ENCODE measurements at places on chromosomes 7 and 10.

GRCh38 chr10:65110009-65110408 is 1588.8 kb downstream of the REEP3 start:
- DNase-seq, result no peak

DNA sequence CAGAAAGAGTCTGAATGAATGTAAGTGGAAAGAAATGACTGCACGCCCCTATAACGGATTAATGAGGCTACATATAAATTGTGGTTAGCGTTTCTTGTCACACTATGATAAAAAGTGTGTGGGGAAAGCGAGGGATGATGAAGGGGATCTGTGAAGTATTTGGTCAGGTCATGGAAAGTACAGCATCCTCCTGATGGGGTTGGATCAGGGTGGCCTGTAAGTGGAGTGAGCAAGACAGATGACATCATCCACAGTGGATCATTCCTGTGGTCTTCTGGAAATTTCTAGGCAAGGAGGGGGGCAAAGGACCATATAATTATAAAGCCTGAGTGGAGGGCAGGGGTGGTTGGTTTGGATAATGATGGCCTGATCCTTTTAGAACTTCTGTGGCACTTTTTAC is 606.0 kb downstream of the INHBA start:
- DNase-seq, result no peak

DNA sequence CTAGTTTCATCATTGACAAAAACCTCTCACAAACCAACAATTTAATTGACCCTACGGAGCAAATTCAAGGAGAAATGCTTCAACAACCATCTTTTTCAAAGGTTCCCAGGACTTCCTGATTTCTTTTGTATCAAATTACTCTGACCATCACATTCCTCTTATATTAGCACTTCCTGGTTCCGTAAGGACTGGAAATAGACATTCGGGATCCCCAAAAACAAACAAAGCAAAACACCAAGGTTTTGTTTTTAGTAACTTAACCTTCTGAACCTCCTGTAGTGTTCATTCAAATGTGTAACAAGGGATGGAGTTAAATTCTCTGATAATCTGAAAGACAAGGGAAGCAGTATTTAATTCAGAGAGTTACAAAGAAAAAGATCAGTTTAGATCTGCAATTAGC is 387.6 kb upstream of the NRP1 start:
- DNase-seq, result no peak

DNA sequence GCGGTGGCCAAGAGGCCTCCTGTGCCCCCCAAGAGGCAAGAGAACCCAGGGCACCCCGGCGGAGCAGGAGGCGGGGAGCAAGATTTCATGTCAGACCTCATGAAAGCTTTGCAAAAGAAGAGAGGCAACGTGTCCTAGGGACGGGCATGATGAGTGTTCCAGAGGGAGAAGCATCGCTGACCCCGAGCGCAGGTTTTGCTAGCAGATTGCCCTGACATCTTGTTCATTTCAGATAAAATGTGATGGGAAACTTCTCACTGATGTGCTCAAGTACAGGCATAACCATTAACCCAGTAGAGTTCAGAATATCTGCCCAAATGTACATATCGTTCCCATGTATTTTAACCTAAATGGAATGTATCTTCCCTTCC is 129.2 kb downstream of the APBB1IP start:
- no peak for DNase-seq

- no peak for DNase-seq
Measured at GRCh38 chr10:75071756-75072155, 39.7 kb upstream of the SAMD8 start.

DNA sequence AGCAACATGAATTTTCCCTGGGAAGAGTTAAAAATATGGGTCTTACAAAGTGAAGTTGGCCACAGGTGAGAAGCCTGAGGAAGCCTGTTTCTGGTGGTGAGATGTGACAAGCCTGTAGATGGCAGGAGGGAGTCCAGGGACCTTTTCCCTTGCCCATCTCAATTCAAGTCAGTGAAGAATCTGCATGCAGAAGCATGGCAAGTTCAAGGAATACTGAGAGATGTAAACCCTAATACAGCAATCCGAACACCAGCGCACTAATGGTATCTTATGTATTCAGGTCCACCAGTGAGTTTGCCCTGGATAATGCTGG is 73.6 kb downstream of the RHOBTB1 start:
- no peak for DNase-seq

DNA sequence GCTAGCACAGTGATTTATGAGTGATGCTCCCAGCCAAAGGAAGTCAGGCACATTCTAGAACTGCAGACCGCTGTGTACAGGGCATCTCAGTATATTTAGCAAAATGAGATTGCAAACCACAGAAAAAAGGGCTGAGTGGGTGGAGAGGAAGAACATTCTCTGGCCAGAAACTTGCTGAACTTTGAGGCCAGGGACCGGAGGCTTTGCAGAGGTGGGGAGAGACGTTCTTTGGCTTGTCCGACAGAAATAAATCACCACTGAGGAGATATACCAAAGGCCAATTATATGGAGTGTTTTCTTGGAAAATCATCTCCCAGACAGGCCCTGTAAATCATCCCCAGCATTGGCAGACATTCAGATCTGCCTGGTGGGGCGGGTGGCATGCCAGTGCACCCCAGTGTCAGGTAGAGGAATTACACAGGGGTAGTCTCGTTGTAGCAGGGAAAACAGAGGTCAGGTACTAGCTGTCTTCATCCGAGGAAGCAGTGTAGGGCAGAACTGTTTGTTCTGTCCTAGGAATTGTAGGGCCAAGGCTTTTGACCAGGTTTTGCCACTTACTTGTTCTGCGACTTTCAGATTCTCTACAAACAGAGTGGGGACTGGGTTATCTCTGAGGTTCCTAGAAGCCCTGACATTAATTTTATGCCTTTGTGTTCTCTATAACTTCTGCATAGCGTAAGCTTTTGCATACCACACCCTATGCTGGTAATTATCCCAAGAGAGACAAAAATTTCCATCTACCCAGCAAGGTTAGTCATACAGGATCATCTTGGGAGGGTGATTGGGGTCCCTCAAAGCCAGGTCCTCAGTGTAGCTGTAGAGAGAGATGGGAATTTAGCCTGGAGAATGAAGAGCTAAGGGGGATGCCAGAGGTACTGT is 655.6 kb downstream of the LRMDA start:
- no peak for DNase-seq

DNA sequence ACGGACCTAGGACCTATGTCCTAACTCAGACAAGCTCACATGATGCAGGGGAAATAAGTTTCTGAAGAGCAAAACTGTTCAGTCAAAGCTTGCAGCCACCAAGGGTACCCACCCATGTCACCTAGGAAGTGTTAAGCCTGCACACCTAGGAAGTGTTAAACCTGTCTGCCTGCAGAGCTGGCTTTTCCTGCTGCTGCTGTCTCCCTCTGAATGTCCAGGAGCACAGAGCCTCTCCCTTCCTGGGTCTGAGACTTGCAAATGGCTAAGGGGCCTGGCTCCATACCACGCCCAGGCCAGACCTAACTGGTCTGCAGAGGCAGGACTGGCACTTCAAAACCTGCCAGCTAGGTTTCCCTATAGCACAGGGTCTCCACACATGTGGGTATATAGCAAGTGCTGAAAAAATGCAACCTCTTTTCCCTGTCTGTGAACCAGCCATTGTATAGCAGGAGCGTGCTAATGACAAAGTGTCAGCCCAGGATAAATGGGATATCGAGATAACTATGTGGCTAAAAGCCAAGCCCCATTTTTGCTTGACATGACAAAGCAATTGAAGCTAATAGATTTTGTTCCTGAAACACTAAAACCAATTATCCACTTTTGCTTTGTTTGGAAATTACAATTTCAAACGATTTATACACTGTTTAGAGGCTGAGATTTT is 1.5 kb downstream of the GDF2 start:
- no peak for DNase-seq

GRCh38 chr10:121084675-121085070 is 233.5 kb downstream of the WDR11 start:
- DNase-seq, result no peak

GRCh38 chr7:83970081-83970480 is 224.5 kb downstream of the SEMA3A start:
- DNase-seq, result no peak

DNA sequence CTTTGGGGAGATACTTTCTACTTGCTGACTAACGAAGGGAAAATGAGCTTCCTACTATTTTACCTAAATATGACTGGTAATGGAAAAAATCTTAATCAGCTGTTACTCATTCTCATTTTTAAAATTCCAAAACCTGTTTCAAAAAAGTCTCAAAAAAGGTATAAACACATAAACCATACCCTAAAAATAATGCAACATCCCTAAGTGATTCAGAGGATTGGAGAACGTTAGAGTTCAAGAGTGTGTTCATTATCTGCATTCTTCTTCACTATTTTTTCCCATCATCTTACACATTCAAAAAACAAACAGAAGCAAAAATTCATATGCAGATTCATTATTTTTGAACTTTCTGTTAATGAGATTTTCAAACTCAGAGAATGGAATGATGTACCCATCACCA is 150.4 kb upstream of the GNAI1 start:
- DNase-seq, result no peak

- DNase-seq, result no peak
Measured at GRCh38 chr7:103348959-103349358, 1.5 kb downstream of the PSMC2 start.

- DNase-seq, result no peak
Measured at GRCh38 chr10:61882621-61883370, 18.7 kb upstream of the ARID5B start.

GRCh38 chr10:105785721-105786120 is 1144.6 kb downstream of the SORCS3 start:
- DNase-seq, result no peak

DNA sequence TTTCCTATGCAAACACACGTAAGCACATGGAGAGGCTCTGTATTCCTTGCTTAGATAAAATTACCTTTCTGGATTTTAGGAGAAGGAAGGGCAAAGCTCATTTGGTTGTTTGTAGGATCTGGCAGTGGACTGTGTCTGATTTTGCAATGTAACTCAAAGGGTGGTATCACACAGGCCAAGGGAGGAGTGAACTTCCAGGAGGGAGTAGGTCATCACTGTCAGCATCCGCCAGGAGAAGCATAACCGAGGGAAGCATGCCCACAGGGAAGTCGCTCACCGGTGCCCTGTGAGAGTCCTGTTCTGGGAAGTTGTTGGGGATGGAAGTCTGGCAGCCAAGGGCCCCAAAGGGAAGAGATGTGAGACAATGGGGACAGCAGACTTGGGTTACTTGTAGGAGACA is 74.4 kb downstream of the CFAP58 start:
- no peak for DNase-seq

DNA sequence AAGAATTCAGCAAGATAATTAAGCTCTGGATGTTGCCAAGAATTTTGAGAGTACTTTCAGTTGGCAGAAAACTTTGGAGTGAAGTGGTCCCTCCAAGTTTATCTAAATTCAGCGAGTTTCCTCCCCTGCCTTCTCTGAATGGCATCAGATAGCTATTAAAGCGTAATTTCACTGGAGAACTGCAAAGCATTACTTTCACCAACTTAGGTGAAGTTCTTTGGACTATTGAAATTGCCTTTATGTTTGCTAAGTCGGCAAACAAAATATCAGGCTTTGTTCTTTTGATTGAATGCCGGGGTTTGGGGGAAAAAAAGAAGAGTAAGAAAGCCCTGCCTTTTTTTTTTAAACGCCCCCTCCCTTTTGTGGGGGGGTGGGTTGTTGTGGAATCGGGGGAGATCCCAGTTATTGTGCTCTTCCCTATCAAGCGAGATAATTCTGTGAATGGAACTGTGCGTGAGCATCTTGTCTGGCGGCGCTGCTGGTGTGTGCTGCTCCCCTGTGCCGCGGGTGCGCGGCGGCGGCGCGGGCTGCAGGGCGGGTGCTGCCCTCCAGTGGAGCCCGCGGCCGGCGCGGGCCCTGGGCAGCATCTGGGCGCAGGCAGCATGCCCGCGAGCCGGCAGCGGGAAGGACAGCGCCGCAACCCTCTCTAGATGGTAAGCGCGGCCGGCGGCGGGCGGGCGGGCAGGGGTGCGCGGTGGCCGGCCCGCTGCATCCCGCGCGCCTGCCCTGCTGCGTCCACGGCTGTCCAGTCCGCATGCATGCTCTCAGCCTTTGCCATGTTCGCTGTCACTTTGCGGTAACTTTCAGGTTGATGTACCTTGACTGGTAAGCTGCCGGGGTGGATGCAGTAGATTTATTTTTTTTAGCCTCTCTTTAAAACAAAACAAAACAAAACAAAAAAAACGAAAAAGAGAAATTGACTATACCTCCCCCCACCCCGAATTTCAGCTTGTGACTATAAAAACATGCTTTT is 176.5 kb downstream of the TCF7L2 start:
- DNase-seq, result peak; percentile 19

GRCh38 chr10:4693967-4694366 is 132.0 kb upstream of the AKR1E2 start:
- no peak for DNase-seq

DNA sequence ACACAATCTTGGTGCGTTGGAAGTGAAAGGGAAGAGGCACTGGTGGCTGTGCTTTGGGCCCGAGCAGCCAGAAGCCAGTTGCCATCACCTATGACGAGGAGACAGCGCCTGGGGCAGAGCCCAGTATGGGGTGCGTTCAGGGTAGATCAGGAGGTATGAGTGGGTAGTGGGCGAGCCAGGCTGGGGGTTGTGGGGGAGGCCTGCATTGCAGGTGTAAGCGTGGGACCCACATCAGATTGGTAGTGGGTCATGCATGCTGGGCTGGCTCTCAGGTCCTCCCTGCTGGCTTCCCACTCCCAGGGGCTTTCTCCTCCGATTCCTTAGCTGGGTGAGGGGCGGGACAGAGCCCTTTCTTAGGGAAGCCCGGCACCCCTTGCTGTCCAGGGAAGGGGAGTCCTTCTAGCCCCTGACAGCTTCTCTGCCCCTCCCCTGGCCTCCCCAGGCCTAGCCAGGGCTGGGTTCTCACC is 445 bp upstream of the PVRIG start:
- DNase-seq, result no peak

DNA sequence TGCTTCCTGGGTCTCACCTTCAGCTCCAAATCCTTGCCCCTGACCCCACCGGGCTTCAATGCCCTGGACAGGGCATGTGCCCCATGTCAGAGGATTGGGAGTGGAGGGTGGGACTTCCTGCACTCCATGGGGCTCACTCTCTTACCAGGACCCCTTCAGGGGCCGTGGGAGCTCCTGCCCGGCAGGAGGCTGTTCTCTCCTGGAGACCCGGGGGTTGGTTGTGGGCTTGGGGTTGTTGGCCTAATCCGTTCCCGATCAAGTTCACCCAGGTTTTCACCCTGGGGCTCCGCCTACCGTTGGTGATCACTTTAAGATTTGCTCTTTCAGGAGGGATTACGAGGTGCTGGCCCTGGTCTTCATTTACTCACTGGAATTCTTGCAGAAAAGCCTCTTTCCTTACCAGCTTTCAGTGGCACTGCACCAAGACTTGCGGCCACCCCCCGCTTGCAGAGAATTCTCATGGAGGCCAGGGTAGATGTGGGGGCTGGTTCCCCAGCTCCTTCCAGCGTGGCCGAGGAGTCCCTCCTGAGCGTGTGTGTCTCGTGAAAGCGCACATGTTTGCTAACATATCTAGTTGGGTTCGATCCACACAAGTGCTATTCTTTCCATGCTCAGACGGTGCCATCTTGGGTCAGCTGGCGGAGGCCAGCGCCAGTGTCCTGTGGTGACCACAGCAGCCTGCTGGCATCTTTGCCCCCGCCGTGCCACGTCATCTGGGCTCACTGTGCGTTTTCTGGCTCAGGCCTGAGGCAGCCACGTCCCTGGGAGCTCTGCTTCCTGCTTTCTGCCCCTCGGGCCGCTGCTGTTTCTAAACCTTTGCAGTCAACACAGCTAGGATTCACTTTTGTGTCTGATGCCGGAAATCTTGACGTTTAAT is 15.6 kb downstream of the PWWP2B start:
- no peak for DNase-seq

Measured in NCI-H1694 treated with DMSO at 0.1 percent for 48 hours (cell line).